ENCODE measurements at places on chromosomes 11 and 22. TPM values are rescaled to one million over a fixed set of nuclear protein-coding genes. Genes with fewer than 3 reads are reported as not detected.

The JOSD1 gene
- total RNA-seq, result 110 TPM

The TMEM86A gene
- 3.1 TPM for total RNA-seq

The ADAMTS8 gene
- total RNA-seq, result not detected

The DNAJB7 gene
- not detected for total RNA-seq

DNA sequence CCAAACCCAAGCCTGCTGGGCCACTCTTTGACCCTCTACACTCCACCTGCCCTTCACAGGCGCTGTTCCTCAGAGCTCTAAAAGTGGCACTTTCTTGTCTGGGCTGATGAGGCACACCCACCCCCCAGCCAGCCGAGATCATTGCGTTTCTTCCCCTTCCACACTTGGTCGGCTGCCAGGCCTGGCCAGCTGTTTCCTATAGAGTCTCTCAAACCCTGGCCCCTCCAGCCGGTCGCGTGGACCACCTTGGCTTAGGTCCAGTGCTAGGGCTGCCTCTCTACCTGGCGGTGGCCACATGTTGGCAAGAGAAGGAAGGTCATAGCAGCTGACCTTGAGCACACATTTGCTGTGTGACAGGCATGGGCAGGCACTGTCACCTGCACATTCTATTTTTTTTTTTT, 60.6 kb downstream of the PPP6R2 start:
- DNase-seq, result no peak

DNA sequence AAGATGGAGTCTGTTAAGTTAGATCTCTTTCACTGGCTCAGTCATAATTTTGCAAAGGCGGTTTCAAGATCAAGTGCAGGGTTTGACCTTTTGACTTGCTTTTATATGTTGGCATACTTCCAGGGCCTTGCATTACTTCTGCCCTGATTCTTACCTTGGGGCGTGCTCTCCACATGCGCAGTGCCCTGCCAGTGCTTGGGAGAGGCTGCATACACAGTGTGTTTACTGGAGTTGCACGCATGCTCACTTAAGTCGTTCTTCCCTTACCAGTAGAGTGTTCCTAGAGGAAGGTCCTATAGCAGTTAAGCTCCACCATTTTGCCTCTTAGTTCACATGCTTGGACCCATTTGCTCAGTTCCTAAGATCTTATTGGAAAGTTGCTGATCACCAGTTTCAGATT, 21.0 kb upstream of the TMEM123 start:
- no peak for DNase-seq

- no peak for DNase-seq
Measured at GRCh38 chr22:46693634-46694415, 44.2 kb downstream of the CERK start.

DNA sequence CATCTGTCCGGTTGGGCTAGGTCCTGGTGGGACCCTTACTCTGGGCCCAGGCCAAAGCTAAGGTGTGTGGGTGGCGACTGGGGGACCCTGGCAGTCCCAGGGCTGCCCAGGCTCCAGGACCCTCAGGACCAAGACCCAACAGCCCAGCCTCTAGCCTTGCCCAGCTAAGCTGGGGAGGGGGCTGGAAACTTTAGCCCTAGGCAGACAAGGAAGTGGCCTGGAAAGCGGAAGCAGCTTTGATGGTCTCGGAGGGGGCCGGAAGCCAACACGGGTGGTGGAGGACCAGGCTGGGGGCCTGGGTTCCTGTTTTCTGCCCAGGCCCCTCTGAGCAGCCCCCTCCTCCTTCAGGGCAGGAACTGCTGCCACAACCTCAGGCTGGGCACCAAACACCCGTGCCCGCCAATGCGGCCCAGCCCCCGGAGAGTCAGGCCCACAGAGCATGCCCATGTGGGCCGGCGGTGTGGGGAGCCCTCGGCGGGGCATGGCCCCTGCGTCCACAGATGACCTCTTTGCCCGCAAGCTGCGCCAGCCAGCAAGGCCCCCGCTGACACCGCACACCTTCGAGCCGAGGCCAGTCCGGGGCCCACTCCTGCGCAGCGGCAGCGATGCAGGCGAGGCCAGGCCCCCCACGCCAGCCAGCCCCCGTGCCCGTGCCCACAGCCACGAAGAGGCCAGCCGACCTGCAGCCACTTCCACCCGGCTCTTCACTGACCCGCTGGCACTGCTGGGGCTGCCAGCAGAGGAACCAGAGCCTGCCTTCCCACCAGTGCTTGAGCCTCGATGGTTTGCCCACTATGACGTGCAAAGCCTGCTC, 2.8 kb downstream of the SIPA1 start:
- no peak for DNase-seq

DNA sequence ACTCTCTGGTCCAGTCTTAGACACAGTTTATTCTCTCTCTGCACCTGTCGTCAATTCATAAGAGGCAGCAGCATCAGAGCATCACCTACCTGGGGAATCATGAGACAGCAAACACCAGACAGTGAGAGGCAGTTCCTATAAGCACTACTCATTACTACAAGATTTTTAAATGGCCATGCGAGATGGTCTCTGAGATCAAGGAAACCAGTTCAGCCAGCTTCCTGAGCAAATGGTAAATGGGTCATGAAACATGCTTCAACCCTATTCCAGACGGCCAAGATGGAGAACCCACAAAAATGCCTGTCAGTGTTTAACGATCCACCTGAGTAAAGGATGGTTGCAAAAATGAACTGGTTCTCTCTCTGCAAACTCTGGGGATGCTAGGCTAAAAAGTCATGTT, 52.9 kb downstream of the SYTL2 start:
- DNase-seq, result no peak

DNA sequence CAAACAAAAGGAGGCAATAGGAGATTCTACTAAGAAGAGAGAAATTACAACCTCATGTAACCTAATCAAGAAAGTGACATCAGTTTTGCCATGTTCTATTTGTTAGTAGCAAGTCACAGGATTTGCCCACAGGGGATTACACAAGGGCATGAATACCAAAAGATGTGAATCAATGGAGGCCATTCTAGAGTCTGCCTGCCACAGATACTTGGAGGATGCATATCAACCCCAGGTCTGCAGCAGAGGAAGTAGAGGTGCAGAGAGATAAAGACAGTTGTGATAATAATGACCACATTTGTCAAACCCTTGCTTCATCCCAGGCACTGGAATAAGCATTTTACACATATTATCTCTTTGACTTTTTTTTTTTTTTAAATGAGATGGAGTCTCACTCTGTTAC, 2.4 kb upstream of the ASCC2 start:
- no peak for DNase-seq

- DNase-seq, result no peak
Measured at GRCh38 chr22:17953147-17953546, 71.2 kb downstream of the MICAL3 start.

DNA sequence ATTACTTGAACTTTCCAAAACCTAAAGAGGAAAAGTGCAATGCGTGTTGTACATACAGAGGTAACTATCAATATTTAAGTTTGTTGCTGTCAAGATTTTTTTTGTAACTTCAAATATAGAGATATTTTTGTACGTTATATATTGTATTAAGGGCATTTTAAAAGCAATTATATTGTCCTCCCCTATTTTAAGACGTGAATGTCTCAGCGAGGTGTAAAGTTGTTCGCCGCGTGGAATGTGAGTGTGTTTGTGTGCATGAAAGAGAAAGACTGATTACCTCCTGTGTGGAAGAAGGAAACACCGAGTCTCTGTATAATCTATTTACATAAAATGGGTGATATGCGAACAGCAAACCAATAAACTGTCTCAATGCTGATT, 2.1 kb downstream of the ADM start:
- no peak for DNase-seq

All from kidney epithelial cell (primary cell).